AG09319 (cell line): ENCODE measurements at places on chromosomes 2 and 18.

- no peak for DNase-seq
Measured at GRCh38 chr2:235493402-235493774, 455 bp upstream of the AGAP1 start.

DNA sequence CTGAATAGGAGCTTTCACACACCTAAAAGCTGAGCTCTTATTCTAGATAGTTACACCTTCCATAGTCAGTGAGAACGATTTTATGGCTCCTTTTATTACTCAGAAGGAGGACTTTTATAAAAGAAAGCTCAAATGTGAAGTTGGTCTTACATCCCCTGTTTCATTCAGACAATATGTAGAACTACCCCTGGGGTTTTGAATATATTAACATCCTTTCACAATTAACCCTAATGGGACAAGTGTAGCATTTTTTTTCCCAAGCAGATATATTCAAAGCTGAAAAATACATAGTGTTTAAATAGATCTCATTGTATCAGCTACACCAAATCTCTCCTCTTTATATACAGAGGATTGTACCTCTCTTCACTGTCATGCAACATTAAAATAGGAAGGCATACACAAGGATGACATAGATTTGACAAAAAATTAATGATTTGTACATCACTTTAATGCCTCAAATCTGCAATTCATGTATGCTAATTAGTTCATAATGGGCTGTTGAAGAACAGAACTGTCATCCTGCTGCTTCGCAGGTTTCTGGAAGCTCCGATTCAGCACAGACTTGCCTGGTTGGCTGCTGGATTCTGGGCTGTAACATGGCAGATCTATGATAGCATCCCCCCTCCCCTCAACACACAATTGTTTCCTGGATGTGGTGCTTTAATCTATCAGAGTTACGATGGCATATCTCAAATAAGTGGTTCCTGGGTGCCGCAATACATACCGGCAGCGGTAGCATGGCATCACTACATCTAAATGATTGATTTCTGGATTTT is 129.7 kb upstream of the PARD3B start:
- DNase-seq, result no peak

- DNase-seq, result no peak
Measured at GRCh38 chr2:209523867-209524266, 100.0 kb downstream of the MAP2 start.

DNA sequence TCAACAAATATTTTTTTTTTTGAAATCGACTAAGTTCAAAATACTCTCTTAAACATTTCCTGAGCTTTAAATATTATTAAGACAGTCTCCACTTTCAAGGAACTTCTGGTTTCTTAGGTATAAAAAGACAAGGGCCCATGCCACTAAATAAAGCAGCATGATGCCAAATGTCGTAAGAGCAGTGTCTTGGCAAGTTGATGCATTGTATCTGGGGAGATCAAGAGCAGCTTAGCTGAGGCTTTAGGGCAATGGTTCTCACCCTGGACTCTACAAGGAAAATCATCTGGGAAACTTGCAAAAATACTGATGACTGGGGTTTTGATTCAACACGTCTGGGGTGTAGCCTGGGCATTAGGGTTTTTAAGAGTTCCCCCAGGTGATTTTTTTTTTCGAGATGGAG is 41.3 kb downstream of the COL4A3 start:
- DNase-seq, result no peak

DNA sequence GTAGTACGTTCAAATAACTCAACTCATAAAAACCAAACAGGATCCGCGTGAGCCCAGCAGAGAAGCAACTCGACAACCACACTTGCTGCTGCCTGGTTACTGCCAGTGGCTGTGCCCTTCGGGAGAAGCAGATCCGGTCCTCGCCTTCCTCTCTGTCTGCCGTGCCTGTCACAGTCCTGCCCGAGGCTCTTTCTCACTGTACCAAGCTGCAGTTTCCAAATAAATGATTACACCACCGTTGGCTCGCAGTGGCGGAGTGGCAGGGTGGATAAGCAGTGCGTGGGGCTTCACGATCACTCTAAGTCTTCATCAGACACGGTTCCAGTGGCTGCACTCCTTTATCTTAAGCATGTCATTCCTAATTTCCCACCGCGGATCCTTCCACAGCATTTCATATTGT is 26.1 kb upstream of the SALL3 start:
- DNase-seq, result no peak

GRCh38 chr2:42863320-42863719 is 70.9 kb upstream of the HAAO start:
- no peak for DNase-seq

DNA sequence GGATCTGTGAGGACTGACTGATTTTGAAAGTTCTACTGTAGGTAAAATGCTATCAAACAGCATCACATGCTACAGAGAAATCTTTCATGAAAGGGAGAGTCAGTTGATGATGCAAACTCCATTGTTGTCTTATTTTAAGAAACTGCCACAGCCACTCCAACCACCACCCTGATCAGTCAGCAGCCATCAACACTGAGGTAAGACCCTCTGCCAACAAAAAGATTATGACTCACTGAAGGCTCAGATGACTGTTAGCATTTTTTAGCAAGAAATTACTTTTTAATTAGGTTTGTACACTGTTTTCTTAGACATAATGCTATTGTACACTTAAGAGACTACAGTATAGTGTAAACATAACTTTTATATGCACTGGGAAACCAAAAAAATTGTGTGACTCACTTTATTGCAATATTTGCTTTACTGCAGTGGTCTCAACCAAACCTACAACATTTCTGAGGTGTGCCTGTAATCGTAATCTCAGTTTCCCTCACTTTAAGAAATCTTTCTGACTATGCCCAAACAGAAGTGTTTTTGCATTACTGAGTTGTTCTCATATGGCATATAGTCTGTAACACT is 42.8 kb downstream of the METTL8 start:
- DNase-seq, result no peak

- no peak for DNase-seq
Measured at GRCh38 chr18:70659036-70659925, 370.4 kb downstream of the SOCS6 start.

DNA sequence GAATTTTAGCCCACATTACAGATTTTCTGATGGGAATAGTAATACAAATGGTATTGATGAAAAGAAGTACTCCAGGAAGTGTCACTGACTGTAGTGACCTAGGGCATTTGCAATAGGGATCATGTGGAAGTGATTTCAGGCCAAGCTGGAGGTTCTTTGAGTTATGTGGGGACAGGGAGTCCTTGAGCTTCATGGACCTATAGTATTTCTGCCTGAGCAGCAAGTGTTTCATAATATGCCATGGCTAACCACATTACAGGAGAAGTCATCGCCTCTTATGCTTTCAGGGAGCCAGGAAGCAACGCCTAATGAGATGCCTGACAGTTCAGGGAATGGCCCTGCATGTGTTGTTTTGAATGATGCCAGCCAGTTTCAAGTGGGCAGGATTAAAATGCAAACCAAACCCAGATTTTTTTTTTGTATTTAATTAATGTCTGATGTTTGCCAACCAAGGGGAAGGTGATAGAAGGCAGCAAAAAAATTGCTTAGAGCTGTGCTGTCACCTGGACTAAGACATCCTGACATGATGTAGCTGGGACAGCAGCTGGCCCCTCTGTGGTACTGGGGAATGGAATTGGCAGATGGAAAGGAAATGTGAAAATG is 109.5 kb downstream of the RAPGEF4 start:
- no peak for DNase-seq

GRCh38 chr2:199131876-199132275 is 325.9 kb downstream of the SATB2 start:
- DNase-seq, result no peak

DNA sequence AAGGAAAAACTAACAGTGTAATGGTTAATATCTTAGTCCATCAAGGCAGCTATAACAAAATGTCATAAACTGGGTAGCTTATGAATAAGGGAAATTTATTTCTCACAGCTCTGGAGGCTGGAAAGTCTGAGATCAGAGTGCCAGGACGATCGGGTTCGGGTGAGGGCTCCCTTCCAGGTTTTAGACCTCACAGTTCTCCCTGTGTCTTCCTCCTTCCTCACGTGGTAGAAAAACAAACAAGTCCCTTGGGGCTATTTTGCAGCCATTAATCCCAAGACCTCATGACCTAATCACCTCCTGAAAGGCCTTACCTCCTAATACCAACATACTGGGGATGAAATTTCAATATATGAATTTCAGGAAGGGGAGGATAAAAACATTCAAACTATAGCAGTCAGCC is 455.9 kb downstream of the CNTNAP5 start:
- DNase-seq, result no peak

- DNase-seq, result no peak
Measured at GRCh38 chr2:157257312-157258252, at the start of gene GALNT5. TSS of gene GALNT5 (plus strand) at chr2:157257705. CDS start at chr2:157258083, 378 bp downstream.

GRCh38 chr2:45433363-45433762 is 177.7 kb downstream of the SRBD1 start:
- no peak for DNase-seq

GRCh38 chr18:76437011-76437410 is 58.0 kb downstream of the ZNF516 start:
- no peak for DNase-seq

DNA sequence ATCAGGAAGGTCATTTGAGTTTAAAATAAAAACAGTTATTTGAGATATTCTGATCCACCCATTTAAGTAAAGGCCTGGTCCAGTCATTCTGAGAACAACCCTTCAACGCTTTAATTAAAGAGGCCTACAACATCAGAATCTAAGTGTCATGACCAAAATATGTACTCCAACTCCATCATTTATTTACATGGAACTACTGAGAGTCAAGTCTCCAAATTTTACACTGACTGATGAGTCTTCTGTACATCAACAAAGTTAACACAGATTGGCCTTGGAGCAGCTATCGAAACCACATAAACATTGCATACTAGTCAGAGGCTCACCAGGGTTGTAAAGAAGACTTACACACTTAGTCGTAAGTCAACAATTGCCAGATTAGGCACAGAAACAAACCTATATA is 37.1 kb downstream of the PIEZO2 start:
- no peak for DNase-seq

DNA sequence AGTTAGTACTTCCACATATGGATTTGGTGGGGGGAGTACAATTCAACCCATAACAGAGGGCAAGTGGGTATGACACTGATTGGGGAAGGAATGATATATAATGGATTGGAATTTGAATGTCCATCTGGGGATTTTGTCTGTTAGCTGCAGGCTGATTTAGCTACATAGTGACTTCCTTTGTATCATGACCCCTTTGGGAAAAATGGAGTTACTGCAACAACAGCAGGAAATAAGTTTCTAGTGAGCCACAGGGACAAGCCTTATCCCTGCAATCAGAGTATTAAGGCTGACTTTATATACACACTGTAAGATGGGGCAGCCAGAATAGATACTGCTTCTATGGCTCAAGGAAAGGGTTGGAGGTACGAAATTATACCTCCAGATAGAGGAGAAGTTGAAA is 404.4 kb upstream of the MEIS1 start:
- DNase-seq, result no peak

DNA sequence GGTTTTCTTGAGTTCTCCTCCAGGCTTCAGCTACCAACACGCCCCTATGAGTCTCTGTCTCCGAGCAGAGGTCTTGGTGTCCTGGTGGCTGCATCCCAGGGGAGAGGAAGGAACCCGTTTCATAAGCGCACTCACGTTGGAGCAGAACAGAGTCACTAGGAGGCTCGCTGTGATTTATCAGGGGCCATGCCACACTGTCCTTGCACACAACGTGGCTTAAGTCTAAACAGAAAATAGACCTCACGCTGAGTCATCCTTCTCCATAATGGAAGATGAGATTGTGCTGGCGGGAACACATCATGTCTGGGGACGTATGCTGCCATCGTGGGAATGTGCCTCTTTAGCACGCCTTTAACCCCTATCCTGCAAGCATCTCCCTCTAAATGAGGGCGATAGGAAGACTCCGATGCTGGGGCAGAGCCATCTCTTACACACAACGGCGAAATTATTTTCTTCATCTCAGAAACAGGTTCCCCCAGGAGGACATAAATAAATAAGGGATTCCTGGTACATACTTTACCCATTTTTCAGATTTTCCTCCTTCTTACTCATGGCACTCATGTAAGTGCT is 211.4 kb downstream of the KLHL29 start:
- no peak for DNase-seq

DNA sequence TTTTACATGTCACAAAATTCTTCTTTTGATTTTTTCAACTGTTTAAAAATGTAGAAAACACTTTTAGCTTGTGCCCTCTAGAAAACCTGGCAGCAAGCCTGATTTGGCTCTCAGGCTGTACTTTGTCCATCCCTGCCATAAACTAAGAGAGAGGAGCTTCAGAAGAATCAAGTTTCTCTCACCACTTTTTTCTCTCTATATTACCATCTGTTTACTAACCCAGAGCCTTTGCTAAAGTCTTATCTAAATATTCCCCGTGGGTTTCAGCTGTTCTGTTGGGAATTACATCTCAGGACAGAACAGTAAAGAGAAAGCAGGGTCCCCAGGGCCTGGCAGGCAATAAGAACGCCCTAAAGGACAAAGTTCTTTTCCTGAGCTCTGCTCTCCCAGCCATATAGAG is 409.1 kb upstream of the CRIM1 start:
- DNase-seq, result no peak

DNA sequence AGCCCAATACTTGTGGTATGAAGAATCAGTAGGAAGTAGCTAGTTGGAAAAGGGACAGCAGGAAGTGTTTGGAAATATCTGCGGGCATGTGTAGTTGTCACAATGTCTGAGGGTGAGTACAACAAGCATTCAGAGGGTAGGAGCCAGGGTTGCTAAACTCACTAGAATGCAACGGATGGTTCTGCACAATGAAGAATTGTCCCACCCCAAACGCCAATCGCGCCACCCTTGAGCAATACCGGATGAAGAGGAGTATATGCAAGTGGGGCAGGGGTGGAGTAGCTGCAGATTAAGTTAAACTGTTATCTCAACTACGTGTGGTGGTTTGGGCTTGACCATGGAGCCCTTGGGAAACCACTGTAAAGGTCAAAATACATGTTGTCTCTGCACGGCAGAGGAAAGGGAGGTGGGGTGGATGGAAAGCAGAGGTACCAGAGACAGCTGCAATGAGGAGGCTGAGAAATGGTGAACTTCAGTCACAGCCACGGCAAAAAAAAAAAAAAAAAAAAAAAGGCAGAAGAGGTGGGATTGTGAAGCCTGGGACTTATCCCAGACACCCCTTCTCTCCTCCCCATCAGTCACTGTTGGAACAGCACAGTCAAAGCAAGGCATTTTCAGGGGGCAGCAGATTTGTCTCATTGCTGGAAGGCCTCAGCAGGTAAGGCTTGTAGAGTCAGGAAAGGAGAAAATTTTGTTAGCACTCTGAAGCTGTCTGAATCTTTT is 5.2 kb downstream of the CCL20 start:
- DNase-seq, result no peak

GRCh38 chr18:12276736-12277554 is 22.8 kb downstream of the CIDEA start:
- DNase-seq, result no peak

DNA sequence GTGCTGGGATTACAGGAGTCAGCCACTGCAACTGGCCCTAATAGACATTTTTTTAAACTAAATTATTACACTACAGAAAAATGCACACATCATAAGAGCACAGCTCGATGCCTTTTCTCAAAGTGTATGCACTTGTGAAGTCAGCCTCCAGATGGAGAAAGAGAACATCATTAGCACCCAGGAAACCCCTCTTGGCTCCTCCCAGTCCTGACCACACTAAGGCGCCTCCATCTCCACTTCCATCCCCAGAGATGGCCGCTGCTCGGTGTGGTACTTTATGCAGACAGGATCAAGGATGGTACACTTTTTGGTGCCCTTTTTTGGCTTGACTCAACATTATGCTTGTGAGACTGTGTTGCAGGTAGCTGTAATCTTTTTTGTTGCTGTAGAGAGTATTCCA is 34.8 kb downstream of the RRM2 start:
- no peak for DNase-seq

GRCh38 chr2:54834721-54835120 is 111.3 kb downstream of the EML6 start:
- no peak for DNase-seq

- no peak for DNase-seq
Measured at GRCh38 chr2:27714851-27715291, 51.2 kb downstream of the SLC4A1AP start.
